Fibroblast of skin of left quadriceps (primary cell): ENCODE measurements at places on chromosomes 3 and 15.

DNA sequence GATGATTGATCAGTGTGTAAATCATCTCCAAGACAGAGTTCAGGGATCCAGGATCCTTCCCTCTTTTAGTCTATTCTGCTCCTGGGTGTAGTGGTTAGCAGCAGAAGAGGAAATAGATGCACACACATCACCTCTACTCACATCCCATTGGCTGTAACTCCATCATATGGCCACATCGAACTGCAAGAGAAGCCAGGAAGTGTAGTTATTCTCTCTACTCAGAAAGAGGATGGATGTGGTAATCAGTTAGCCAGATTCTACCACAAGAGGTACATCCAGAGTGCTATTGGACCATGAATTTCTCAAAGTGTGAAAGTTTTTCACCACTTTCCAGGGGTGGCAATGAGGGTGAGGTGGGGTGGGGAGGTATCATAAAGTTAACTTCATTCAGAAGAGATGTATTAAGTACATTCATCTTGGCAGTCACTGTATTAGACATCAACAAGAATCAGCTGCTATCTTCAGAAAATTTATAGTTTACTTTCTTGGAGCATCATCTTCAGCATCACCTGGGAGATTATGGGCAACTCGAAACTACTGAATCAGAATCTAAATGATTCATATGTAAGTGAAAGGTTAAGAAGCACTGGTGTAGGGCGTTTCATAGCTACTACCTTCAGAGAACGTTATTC, 60.6 kb upstream of the GAP43 start:
- no peak for DNase-seq

DNA sequence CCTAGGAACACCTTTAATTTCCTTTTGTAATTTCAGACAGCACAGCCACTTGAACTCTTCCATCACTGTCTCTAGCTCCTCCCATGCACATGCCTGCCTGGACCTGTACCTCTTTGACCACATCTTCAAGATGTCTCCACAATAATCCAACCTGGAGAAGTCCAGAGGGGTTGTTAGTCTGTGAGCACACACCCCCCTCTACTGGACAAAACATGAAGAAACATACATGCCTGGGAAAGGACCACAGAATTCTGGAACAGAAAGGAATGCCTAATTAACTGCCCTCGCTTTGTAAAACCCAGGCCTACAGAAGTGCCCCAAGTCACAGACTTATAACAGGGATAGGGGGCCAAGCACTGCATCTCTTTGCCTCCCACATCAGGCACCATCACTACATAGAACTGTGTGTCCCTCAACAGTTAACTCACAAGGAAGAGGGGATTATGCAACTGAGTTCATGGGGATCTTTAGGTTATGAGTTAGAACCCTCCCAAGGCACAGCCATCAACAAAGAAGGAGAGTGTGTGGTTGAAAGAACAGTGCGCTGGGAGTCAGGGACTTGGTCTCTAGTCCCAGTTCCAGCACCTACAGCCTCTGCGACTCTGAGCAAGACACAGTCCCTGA, 61.7 kb downstream of the FMN1 start:
- DNase-seq, result peak; percentile 44

DNA sequence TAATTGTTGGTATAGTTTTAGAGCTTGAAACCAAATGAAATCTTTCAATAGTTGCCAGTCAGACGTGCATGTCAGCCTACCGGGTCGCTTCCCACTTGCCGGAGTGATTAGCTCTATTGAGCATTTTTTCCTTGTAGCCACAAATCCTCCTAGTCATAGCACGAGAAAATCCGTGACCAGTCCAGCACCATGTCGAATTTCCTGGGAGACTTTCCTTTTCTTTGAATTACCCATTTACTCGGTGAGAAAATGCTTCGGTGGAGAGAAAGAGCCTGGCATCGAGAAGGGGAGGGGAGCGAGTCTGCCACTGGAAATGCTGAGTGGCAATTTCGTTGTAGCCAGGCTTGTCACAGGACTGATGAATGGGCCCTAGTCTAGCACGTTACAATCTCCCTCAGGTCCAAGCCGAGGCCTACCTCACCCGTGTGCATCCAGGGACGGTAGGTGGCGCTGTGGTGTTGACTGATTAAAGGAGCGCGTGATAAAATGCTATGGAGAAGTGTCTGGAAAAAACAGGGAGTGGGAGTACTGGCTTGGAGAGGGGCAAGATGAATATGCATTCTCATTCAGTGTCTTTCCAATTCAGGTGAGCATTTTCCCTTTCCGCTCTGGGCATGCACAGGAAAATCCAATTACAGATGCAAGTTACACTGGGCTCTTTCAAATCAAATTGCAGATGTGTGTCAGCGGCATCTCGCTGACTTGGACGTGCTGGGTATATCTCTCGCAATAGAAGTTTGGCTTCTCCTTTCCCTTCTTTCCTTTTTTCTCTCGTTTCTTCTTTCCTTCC, 238.8 kb downstream of the EDEM1 start:
- peak; percentile 20 for DNase-seq

GRCh38 chr3:21954709-21955108, 203.7 kb upstream of the ZNF385D start:
- DNase-seq, result peak; percentile 69

- no peak for DNase-seq
These were observed 32.9 kb downstream of the SPSB4 start for GRCh38 chr3:141083836-141084649.

DNA sequence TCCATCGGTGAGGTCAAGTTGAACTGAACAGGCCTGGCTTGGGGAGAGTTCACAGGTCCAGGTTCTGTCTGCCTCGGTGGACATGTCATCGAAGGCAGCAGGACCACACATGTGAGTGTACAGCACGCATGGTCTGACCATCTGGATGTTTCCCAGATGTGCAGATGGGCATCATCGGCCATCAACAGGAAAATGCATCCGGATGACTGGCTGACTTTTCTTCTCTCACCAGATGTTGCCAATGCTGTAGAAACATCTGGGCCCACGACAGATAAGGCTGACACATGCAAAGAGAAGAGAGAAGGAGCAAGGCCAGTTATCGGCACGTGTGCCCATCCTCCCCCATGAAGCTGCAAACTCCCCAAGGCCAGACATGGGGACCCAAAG, 45.1 kb downstream of the NOX5 start:
- no peak for DNase-seq

DNA sequence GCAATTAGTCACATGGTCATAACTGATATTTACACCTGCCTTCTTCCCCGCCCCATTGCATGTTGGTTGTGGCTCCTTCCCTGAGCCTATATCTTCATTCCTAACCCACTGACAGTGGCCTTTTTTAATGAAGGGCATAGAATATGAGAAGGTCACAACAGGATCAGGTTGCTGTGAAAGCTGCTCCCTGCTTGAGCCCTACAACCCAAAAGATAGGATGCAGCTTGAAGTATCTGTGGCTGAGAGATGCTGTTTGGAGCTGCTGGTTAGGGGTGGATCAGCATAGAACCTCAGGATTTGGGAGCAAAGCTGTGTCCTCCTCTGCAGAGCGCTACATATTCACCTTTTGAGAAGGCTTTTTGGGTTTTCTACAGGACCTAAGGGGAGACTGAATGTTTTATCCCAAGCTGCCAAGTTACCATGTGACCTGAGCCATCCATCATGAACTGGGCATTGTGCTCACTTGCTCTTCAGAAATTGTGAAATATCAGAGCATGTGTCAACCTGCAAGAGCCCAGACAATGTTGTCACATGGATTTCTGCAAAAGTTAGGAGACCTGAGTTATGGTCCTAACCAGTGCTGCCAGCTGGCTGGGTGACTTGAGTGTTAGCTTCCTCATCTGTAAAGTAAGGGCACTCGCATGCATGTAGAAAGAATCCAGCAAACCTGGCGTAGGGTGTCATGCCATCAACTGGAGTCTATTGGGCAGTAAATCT, 49.8 kb upstream of the ARL8B start:
- no peak for DNase-seq
